GM19239 (cell line): ENCODE measurements at places on chromosomes 4 and X.

- DNase-seq, result no peak
Measured at GRCh38 chr4:21915761-21916160, 32.8 kb downstream of the KCNIP4 start.

DNA sequence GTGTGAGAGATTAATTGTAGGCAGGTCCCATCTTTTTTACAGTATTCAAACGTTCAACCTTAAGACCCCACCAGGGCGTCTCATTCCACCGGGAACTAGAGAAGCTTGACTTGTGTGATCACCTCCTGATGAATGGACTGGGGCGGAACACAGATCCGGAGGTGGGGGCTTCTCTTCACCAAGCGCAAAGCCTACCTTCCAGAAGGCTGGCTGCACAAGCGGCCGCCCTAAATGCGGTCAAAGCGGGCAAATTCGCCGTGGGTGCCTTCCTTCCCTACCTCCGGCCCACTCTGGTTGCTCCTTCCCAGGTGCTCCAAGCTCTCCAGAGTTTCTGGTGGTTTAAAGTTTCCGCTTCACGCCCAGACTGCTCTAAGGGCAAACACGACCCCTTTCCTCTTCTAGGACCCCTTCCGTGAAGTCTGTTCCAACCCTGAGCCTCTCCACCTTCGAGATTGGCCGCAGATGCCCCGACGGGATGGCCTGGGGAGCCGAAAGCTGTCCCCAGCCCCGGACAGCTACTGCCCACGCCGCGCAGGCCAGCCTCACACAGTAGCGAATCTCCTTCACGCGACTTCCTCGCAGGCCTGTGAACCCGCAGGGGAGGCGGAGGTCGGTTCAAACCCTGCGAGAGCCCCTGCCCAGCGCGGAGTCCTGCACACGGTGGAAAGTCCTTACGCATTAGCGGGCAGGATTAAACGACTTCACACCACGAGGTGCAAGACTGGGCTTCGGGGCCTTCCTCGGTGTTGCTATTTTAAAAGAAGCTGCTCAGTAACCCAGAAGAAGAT lies 1.6 kb upstream of the WWC2 start:
- DNase-seq, result no peak

DNA sequence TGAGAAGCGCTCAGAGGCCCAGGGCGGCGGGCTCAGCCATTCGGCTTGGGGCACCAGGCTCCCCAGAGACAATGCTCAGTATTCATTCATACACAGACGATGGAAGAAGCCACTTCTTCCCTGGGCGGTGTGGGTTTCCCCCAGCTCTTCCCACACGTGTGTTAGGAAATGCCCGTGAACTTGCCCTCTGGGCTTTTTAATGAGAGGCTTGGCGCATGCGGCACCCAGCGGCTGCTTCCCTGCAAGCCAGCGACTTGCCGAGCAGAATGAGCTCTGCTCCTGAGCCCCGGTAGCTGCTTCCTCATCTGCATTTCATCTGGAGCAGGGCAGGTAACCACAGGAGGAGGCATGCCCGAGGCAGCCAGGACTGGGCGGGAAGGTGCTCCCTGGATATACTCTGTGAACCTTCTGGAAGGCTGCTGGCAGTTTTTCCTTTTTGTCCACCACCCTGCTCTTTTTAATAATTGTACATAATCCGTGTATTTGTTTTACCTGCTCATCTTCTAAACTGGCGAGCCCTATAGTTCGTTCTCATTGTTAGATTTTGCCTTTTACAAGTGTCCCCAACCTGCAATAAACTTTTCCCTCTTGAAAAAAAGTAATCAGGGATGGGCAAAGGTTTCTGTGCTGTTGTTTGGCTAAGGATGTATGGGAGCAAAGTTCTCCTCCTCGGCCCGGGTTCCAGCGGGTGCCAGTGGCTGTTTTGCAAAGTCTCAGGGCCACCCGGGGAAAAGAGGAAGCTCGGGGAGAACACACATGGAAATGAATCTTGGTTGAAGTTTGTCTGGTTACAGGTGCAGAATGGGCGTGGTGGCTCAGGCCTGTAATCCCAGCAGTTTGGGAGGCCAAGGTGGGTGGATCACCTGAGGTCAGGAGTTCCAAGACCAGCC lies 178.8 kb downstream of the DCLK2 start:
- DNase-seq, result no peak

DNA sequence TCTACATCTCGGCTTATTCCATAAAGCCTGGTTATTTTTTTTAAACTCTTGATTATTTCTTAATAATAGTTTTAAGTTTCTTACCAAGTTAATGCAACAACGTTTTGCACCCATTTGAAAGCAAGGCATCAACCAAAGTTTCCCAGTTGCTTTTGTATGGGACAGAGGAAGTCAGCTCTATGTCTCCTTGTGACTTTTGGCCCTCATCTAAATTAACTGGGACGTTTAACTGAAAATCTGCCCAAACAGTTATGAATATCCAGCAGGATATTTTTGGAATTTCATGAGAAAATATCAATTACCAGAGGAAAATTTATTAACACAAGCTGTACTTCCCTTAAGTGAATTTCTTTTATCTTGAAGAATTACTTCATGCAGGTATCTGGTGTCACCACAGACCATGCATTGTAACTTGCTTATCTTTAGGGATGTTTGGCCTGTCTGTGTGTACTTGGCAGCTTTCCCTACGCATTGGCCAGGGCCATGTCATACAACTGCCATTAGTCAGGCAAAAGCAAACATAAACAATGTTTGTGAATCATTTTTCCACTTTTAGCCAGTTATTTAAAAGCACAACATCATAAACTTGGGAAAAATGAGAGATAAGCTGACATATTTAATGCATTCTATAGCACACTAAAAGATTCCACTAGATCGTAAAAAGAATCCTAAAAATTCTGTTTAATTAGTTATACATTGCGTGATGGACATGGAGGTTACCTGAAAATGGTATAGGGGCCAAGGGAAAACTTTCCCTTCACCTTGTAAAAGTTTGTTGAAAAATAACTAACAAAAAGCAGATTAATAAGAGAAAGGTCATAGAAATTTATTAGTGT lies 101.4 kb upstream of the PDE5A start:
- DNase-seq, result no peak

GRCh38 chr4:17313194-17313593 lies 198.7 kb downstream of the QDPR start:
- DNase-seq, result no peak

DNA sequence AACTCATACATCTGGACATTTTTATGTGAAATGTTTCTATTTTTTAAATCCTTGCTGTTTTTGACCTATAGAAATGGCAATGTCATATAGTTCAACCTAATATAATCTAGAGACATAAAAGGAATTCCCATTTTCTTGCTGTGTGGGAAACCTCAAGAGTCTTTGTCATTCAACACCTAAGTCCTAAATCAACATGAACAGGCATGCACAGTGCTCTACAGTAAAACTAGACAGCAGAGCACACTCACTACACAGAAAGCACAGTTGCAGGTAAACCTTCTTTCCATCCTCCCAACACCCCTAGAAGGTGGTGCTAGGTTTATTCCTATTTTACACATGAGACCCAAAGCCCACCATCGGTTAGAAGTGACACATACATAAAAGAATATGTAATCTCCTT lies 79.1 kb upstream of the C1QTNF7 start:
- no peak for DNase-seq

DNA sequence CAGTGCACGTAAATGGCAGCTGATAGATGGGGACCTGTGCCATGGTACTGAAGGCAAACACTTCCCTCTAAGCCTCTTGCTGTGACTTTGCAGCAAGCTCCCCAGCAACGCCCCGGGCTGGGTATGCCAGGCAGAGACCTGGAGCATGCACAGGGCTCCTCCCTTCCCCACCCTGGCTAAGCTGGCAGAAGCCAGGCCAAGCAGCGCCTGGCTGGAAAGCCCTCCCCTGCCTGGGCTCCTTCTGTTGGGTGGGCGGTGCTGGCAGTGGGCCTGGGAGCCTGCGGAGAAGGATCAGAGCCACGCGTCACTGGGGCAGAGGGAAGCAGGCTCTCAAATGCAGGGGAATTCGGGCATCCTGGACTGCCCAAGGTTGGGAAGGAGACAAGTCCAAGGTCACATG lies 3.6 kb downstream of the ATP2B3 start:
- no peak for DNase-seq
